Activated CD4-positive, alpha-beta memory T cell treated with anti-CD3 and anti-CD28 coated beads, Interleukin-2, amount 10 ng/mL, durations not matched to agents 7 days and 5 days (primary cell): ENCODE measurements at places on chromosomes 3 and 15. TPM values are rescaled to one million over a fixed set of nuclear protein-coding genes. Genes with fewer than 3 reads are reported as not detected.
A peak's percentile ranks its signal among the peaks of the same experiment; 100 is the strongest.

GRCh38 chr3:11574981-11575669 is 68.6 kb downstream of the VGLL4 start:
- H3K36me3 ChIP-seq, result peaks cover 6% of the 10 kb centered on the region
- no peak overlapping the region for H3K27ac ChIP-seq
- no peak for DNase-seq
- no peaks in the 10 kb centered on the region for H3K4me1 ChIP-seq
- H3K4me3 ChIP-seq, result no peak overlapping the region

DNA sequence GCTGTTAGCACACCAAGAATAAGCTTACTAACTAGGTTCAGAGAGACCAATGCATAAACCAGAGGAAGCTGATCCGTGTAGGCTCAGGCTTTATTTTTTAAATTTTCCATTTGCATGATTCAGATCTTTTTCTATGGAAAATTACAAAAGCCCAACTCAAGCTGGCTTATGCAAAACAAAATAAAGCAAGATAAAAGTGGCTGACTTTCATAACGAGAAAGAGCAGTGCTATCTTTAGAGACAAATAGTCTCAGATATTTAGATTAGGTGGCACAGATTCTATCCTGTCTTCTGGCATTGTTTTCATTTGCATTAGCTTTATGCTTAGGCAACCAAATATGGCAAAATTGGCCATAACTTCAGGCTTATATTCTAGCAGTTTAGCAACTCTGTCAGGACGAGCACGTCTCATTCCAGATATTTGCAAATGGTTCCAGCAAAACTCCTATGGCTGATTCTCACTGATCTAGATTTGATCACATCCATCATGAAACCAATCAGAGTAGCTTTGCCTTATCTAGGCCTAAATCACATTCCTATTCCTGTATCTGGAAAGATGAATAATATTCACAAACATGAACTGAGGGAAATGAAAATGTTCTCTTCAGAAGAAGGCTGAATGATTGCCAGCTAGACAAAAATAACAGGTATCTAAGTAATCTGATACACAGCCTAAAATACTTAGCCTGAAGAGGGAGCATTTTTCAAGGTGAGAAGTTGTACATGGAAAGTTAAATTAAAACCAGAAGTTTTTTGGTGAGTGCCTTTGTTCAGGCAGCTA is 216.4 kb upstream of the DPPA4 start:
- DNase-seq, result no peak
- H3K27ac ChIP-seq, result no peak overlapping the region
- H3K27me3 ChIP-seq, result no peaks in the 10 kb centered on the region
- peaks cover 4% of the 10 kb centered on the region for H3K4me1 ChIP-seq
- no peaks in the 10 kb centered on the region for H3K36me3 ChIP-seq

DNA sequence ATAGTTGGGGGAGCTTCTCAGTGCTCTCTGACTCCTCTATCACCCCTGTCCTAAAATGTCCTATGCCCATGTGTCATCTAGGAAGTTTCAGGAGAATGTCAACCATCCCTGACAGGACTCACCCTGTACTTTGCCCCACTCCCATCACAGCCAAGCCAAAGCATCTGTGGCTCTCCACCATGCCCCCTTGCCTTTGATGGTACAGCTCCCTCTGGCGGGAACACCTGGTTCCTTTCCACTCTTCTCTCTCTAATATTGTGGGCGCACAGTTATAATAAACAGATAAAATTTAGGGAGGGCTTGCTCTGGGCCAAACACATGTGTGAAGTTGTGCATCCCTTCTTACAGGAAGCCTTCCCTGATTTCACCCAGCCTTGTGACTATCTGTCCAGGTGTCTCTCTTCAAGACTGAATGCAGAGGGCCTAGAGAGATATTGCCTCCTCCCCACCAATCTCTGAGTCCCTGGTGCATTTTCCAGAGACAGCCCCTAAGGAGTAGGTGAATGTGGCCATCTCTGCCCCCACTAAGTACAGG is 62.8 kb downstream of the ISG20 start:
- H3K27me3 ChIP-seq, result peaks cover 45% of the 10 kb centered on the region
- H3K4me3 ChIP-seq, result no peak overlapping the region
- peak; percentile 47 for DNase-seq
- peaks cover 7% of the 10 kb centered on the region for H3K4me1 ChIP-seq

- H3K27ac ChIP-seq, result no peak overlapping the region
- H3K4me1 ChIP-seq, result peaks cover 49% of the 10 kb centered on the region
- peaks cover 3% of the 10 kb centered on the region for H3K27me3 ChIP-seq
- H3K4me3 ChIP-seq, result no peak overlapping the region
Measured at GRCh38 chr15:40562691-40563090, 2.2 kb downstream of the CCDC32 start.

- H3K4me1 ChIP-seq, result no peaks in the 10 kb centered on the region
- H3K36me3 ChIP-seq, result no peaks in the 10 kb centered on the region
- H3K27me3 ChIP-seq, result no peaks in the 10 kb centered on the region
- H3K4me3 ChIP-seq, result no peak overlapping the region
- H3K27ac ChIP-seq, result no peak overlapping the region
- DNase-seq, result no peak
Measured at GRCh38 chr15:45855907-45856579, 221.2 kb downstream of the SQOR start.

DNA sequence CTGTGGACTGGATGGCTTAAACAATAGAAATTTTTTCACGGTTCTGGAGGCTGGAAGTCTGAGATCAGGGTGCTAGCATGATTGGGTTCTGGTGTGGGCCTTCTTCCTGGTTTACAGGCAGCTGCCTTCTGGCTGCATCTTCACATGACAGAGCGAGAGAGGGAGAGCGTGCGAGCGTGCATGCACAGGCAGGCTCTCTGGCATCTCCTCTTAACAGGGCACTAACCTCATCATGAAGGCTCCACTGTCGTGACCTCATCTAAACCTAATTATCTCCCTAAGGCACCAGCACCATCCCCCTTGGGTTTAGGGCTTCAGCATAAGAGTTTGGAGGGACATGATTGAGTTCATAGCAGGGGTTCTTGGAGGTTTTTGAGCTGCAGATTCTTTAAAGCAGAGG is 292.0 kb upstream of the C2CD4B start:
- H3K4me1 ChIP-seq, result no peaks in the 10 kb centered on the region
- H3K27ac ChIP-seq, result no peak overlapping the region
- no peaks in the 10 kb centered on the region for H3K27me3 ChIP-seq
- no peak for DNase-seq
- H3K36me3 ChIP-seq, result no peaks in the 10 kb centered on the region

DNA sequence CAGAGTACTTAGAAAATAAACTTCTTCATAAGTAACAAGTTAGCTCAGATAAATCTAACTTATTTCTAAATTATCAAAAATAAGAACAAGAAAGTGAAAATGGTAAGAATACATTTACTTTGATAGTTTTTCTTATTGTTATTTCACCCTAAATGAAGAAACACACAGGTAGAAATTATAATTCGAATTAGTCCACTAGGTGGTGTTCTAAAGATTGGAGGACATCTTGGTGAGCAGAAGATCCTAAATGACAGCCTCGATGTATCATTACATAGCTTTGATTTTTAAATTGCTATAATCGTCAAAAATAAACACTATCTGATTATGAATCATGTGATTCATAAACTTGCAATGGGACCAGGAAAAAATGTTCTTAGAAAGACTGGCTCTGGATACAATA is 280.8 kb upstream of the UBE2E2 start:
- no peaks in the 10 kb centered on the region for H3K27me3 ChIP-seq
- no peaks in the 10 kb centered on the region for H3K4me1 ChIP-seq
- H3K4me3 ChIP-seq, result no peak overlapping the region
- no peaks in the 10 kb centered on the region for H3K36me3 ChIP-seq
- H3K27ac ChIP-seq, result no peak overlapping the region

- H3K36me3 ChIP-seq, result no peaks in the 10 kb centered on the region
- no peaks in the 10 kb centered on the region for H3K27me3 ChIP-seq
- peak overlapping the region; percentile 94 for H3K27ac ChIP-seq
- no peak for DNase-seq
- H3K4me1 ChIP-seq, result peaks cover 40% of the 10 kb centered on the region
Measured at GRCh38 chr3:129577366-129577765, 29.1 kb downstream of the PLXND1 start.

- H3K4me1 ChIP-seq, result no peaks in the 10 kb centered on the region
- no peak overlapping the region for H3K4me3 ChIP-seq
- H3K27me3 ChIP-seq, result no peaks in the 10 kb centered on the region
- H3K27ac ChIP-seq, result no peak overlapping the region
- no peaks in the 10 kb centered on the region for H3K36me3 ChIP-seq
Measured at GRCh38 chr15:71187078-71187477, 71.8 kb downstream of the THSD4 start.

DNA sequence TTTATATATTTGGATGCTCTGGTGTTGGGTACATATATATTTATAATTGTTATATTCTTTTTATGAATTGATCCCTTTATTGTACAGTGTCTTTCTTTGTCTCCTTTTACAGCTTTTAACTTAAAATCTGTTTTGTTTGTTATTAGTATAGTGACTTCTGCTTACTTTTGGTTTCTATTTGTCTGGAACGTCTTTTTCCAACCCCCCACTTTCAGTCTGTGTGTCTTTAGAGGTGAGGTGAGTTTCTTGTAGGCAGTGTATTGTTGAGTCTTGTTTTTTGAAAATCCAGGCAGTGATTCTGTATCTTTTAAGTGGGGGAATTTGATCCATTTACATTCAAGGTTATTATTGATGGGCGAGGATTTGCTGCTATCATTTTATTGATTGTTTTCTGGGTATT is 62.0 kb downstream of the AP4E1 start:
- peak overlapping the region; percentile 27 for H3K27ac ChIP-seq
- H3K4me1 ChIP-seq, result peaks cover 13% of the 10 kb centered on the region
- H3K27me3 ChIP-seq, result no peaks in the 10 kb centered on the region

GRCh38 chr3:149751551-149751950 is 738 bp downstream of the COMMD2 start:
- H3K27me3 ChIP-seq, result peaks cover 2% of the 10 kb centered on the region
- H3K4me3 ChIP-seq, result peak overlapping the region; percentile 95
- H3K27ac ChIP-seq, result peak overlapping the region; percentile 82
- peaks cover 31% of the 10 kb centered on the region for H3K36me3 ChIP-seq
- peaks cover 32% of the 10 kb centered on the region for H3K4me1 ChIP-seq

DNA sequence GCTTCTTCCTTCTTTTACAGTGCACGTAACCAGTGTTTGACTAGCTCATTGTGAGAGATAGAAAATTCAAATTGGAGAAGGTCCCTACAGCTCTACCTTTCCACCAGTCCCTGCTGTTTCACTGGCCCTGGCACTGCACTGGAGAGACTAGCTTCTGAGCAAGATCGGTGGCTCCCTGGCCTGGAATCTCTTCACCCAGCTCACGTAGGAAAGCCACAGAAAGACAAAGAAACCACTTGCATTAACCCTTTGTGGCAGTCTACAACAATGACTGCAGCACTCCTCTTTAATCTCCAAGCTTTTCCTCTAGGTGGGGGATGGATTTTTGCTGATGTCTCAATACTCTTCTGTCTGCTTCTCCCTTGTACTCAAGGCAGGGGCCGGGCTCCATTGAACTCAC is 155.9 kb downstream of the PEX5L start:
- H3K4me3 ChIP-seq, result no peak overlapping the region
- no peak for DNase-seq
- H3K27ac ChIP-seq, result no peak overlapping the region
- peaks cover 16% of the 10 kb centered on the region for H3K27me3 ChIP-seq

- no peak overlapping the region for H3K27ac ChIP-seq
- no peak overlapping the region for H3K4me3 ChIP-seq
- peaks cover 2% of the 10 kb centered on the region for H3K27me3 ChIP-seq
- DNase-seq, result no peak
- peaks cover 10% of the 10 kb centered on the region for H3K4me1 ChIP-seq
- no peaks in the 10 kb centered on the region for H3K36me3 ChIP-seq
Measured at GRCh38 chr3:31968369-31968926, 12.6 kb downstream of the OSBPL10 start.

Gene OR5H15
- total RNA-seq, result not detected

Gene CCDC13
- 0.83 TPM for total RNA-seq
